Neural progenitor cell (in vitro differentiated cells): ENCODE measurements at places on chromosomes 12 and 14. TPM values are rescaled to one million over a fixed set of nuclear protein-coding genes. Genes with fewer than 3 reads are reported as not detected.
A peak's percentile ranks its signal among the peaks of the same experiment; 100 is the strongest.

The TAS2R9 gene
- not detected in 2 replicates for total RNA-seq

The ZNF385A gene
- total RNA-seq: 6.2 and 7.2 TPM in 2 replicates

DNA sequence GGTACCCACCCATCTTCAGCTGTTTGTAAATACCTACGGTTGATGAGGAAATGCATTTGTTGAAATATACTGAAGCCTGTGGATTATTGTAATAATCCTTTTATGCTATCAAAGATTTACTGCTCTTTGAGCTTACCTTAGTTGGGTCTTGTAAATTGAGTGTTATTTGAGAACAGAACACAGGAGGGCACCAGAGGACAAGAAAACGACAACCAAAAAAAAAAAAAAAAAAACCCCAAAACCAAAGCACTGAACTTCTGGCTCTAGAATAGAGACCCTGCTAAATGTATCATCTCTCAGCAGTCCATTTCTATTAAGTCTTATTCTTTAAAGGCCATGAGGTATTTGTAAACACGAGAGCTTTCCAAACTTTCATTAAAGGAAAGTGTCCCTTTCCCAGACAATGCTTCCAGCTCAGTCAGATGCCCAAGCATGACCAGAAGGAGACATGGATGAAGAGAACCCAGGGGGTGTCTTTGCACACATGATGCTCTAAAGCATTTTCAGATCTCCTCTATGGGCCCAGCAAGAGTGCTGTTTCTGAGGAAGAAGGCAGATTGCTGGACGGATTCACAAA lies 763.9 kb downstream of the NRXN3 start:
- no peak overlapping the region for H3K27ac ChIP-seq
- H3K36me3 ChIP-seq: no peaks in the 10 kb centered on the region
- no peaks in the 10 kb centered on the region for H3K4me1 ChIP-seq
- peak; percentile 35 for DNase-seq
- H3K4me3 ChIP-seq: no peak overlapping the region

- no peaks in the 10 kb centered on the region for H3K36me3 ChIP-seq
- no peaks in the 10 kb centered on the region for H3K4me1 ChIP-seq
- no peak overlapping the region for H3K4me3 ChIP-seq
- DNase-seq: no peak
These were observed 12.8 kb upstream of the CCDC91 start for GRCh38 chr12:28177461-28177860.

DNA sequence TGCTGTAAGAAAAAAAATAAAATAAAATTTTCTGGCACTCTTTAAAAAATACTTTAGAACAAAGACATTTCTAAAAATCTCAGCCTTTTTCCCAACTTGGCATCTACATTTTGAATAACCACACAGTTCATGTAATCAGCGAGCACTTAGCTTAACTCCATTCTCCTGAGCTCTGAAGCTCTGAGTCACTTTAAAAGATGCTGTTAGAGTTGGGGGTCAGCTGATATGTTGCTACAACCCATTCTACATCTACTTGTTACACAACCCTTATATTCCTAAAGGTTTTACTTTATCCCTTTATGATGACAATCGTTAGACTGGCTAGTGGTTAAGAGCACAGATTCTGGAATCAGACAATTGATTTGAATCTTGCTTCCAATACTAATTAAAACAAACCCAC lies 48.3 kb downstream of the SLC41A2 start:
- H3K27ac ChIP-seq: no peak overlapping the region
- DNase-seq: no peak

- H3K27me3 ChIP-seq: no peaks in the 10 kb centered on the region
- no peak overlapping the region for H3K4me3 ChIP-seq
- no peaks in the 10 kb centered on the region for H3K4me1 ChIP-seq
- DNase-seq: no peak
These were observed 20.2 kb downstream of the UBE3B start for GRCh38 chr12:109497675-109498074.

DNA sequence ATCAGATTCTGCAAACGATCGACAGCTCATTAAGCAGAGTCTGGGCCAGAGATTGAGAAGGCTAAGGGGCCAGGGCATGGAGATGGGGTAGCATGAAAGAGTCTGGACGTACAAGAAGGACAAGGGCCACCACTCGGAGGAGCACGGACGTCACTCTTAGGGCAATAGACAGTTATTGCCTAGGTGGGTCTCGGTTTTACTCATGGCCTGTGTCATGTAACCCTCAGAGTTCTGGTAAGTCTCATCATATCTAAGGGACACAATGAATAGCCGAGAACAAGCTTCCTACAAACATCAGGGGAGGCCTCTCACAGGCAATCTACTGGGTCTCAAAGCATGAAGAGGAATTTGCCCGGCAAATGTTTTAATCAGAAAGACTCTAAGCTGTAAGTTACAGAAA lies 30.4 kb upstream of the ITPK1 start:
- no peak overlapping the region for H3K4me3 ChIP-seq
- H3K27me3 ChIP-seq: no peaks in the 10 kb centered on the region
- DNase-seq: no peak
- peaks cover 18% of the 10 kb centered on the region for H3K4me1 ChIP-seq
- H3K36me3 ChIP-seq: no peaks in the 10 kb centered on the region

DNA sequence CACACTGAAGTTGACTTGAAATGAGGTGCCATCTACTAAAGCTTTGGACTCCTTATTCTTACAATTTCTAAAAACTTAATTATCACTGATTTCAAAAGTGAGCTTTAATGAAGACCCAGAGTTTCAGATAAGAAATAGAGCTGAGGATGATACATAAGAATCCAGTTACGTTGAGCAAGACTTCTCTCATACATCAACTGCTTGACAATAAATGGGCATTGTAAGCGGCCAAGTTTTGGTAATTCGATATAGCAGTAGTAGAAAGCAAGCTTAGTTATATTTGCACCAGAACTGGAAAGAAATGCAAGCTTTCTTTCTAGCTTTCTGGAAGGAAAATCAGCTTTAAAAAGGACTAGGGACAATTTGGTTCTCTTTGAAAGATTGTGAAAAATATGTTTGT lies 1359.6 kb downstream of the FSCB start:
- no peak overlapping the region for H3K4me3 ChIP-seq
- no peaks in the 10 kb centered on the region for H3K27me3 ChIP-seq
- no peaks in the 10 kb centered on the region for H3K36me3 ChIP-seq

DNA sequence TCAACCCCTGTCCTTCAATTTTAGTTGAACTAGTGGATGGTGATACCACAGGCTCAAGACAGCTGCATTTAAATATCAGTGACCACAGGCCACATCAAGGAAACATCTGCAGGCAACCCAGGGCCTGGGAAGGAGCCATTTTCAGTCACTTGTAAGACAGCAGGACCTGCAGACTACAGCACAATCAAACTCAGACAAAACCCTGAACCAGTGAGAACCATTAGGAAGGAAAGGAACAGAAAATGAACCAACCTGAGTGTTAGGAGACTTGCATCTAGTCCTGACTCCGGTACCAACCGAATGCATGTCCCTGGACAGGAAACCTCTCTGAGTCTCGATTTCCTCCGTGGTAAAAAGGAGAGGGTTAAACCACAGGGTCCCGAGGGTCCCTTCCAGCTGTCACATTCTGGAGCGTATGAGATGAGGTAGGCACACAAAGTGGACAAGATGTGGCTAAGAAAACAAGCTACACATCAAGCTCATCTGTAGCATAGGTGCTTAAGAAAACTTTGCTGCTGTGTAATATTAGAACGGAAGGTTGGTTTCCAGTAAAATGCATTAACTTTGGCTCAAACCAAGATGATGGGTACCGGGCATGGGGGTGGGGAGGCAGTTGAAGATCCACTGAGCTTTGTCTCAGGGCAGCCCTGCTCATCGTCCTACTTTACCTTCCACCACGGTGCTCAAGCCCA lies 1.6 kb upstream of the CDKN1B start:
- DNase-seq: no peak
- no peak overlapping the region for H3K27ac ChIP-seq
- peaks cover 12% of the 10 kb centered on the region for H3K36me3 ChIP-seq
- H3K27me3 ChIP-seq: no peaks in the 10 kb centered on the region
- peak overlapping the region; percentile 98 for H3K4me3 ChIP-seq

GRCh38 chr14:44444454-44444853 lies 62.6 kb downstream of the FSCB start:
- no peaks in the 10 kb centered on the region for H3K27me3 ChIP-seq
- H3K27ac ChIP-seq: no peak overlapping the region
- no peak for DNase-seq
- H3K4me1 ChIP-seq: no peaks in the 10 kb centered on the region
- H3K36me3 ChIP-seq: no peaks in the 10 kb centered on the region

DNA sequence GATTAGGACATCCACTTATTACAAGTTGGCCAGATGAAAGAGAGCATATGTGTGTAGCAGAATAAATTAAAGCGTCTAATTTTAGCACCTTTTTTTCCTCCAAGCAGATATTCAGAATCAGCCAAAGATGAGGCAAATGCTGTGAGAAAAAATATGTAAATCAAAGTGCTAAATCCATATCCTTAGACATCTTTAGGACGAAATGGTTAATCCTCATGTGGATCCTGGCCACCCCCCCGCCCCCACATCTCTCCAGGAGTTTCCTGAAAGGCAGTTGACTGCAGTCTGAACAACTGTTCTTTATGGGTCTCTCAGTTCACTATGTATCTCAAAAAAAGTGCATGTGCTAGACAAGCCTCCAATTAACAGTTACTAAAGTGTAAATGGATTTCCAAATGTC lies 1768.1 kb upstream of the SEL1L start:
- no peak overlapping the region for H3K27ac ChIP-seq
- no peak for DNase-seq
- H3K4me3 ChIP-seq: no peak overlapping the region
- no peaks in the 10 kb centered on the region for H3K27me3 ChIP-seq
- no peaks in the 10 kb centered on the region for H3K4me1 ChIP-seq
- no peaks in the 10 kb centered on the region for H3K36me3 ChIP-seq

DNA sequence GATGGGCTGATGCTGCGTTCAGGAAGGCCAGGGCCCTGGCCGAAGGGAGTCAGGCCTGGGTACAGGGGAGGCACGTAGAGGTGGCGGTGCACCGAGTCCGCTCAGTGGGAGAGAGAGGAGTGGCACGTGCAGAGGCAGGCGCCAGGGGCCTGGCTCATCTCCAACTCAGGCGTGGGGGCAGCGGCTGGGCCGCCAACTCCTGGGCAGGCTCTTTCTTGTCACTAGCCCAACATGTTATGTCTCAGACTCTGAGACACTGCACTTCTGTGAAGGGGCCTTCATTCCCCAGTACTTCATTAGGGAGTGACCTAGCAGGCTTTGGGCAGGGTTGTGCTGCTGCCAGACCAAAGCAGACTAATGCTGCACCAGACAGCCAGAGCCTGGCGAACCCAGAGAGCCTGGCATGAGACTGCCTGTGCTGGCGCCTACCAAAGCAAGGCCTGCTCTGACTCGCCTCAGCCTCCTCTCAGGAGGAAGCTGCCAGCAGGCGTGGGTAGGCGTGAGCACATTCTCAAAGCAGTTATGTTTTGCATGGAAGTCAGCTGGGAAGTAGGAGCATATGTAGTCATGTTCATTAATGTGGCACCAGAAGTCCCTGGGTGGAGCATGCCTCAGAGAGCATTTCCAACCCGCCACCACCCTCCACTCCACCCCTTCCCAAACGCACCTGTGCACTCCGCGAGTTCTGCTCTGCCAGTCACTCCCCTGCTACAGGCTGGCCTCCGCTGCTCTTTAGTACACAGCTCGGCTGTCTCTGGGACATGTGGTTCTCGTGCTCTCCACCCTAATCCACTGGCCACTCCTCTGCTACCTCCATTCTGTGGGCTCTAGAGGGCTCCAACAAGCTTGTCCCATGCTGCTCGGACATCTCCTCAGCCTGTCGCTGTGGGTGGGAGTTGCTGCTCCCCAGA lies 9.7 kb downstream of the CKB start:
- DNase-seq: no peak
- H3K4me3 ChIP-seq: no peak overlapping the region
- no peak overlapping the region for H3K27ac ChIP-seq
- H3K4me1 ChIP-seq: peaks cover 16% of the 10 kb centered on the region
- H3K27me3 ChIP-seq: no peaks in the 10 kb centered on the region

The CTSG gene
- total RNA-seq: not detected in 2 replicates

DNA sequence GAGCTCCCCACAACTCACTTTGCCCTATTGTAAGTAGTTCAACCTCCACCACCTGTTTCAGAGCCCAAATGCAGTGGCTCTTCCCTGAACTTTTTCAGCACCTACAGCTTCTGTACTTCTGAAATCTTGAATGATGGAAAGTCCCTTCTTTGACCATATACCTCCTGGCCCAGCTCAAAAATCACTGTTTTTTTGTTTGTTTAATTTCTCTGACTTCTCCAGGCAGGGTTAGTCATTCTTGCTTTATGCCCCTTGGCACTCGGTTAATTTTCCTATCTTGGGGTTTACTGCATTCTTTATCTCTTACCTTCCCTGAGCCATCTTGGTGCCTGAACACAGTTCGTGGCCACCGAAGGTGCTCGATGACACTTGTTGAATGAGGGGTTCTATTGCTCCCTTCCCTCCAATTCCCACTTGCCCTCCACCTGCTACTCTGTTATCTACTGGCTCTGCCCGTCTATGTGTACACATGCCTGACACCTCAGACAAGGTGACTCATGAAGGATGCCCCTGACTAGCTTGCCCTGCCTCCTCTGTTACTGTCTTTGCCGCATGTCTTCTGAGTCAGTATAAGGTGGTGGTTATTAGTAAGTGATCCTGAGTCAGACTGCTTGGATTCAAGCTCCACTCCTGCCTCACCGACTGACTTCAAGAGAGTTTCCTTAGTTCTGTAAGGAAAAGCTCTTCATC lies 4.4 kb downstream of the AMHR2 start:
- H3K4me1 ChIP-seq: peaks cover 22% of the 10 kb centered on the region
- no peak overlapping the region for H3K27ac ChIP-seq
- H3K4me3 ChIP-seq: no peak overlapping the region
- no peaks in the 10 kb centered on the region for H3K27me3 ChIP-seq

The CMA1 gene
- not detected in 2 replicates for total RNA-seq

DNA sequence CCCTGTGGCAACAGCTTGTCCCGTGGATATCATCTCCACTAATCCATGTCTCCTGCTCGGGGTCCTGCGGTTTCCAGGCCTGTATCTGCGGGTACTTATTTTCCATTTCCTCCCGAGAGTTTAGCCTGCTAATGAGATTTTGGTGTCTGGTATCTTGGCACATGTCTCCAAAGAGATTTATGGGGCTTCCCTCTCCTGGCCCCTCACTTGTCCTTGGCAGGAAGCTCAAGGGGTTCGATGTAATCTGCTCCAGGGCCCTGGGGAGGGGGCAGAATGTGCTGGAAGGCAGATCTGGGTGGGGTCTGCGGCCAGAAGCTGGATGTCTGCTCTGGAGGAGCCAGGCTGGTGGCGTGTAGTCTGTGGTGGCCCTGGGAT lies 85.7 kb downstream of the KIF26A start:
- H3K27me3 ChIP-seq: no peaks in the 10 kb centered on the region
- no peak overlapping the region for H3K4me3 ChIP-seq
- no peak for DNase-seq
- H3K36me3 ChIP-seq: no peaks in the 10 kb centered on the region
- H3K27ac ChIP-seq: no peak overlapping the region
- peaks cover 27% of the 10 kb centered on the region for H3K4me1 ChIP-seq

GRCh38 chr12:38838056-38838850 lies 67.1 kb downstream of the CPNE8 start:
- peaks cover 30% of the 10 kb centered on the region for H3K4me1 ChIP-seq
- H3K36me3 ChIP-seq: no peaks in the 10 kb centered on the region

GRCh38 chr12:79689477-79690141 lies 1.2 kb downstream of the PAWR start:
- peak overlapping the region; percentile 99 for H3K27ac ChIP-seq
- H3K27me3 ChIP-seq: no peaks in the 10 kb centered on the region
- H3K4me3 ChIP-seq: peak overlapping the region; percentile 94
- peak; percentile 71 for DNase-seq

GRCh38 chr14:63493246-63493645 lies 49.9 kb downstream of the PPP2R5E start:
- no peaks in the 10 kb centered on the region for H3K36me3 ChIP-seq
- no peak overlapping the region for H3K4me3 ChIP-seq
- DNase-seq: peak; percentile 64
- H3K4me1 ChIP-seq: peaks cover 11% of the 10 kb centered on the region

- H3K27me3 ChIP-seq: no peaks in the 10 kb centered on the region
- DNase-seq: no peak
- H3K4me3 ChIP-seq: no peak overlapping the region
These were observed 38.2 kb upstream of the TSPAN9 start for GRCh38 chr12:3038926-3039510.

The NKX2-8 gene
- total RNA-seq: not detected in 2 replicates
